Activated CD4-positive, alpha-beta T cell treated with anti-CD3 and anti-CD28 coated beads, Interleukin-2, amount 50 U/mL, for 1 hour (primary cell): ENCODE measurements at places on chromosomes 1 and 21.

- no peak for DNase-seq
Measured at GRCh38 chr1:165560883-165561656, 17.3 kb downstream of the LRRC52 start.

GRCh38 chr21:41597227-41597626 is 89.3 kb upstream of the TMPRSS2 start:
- DNase-seq, result no peak

DNA sequence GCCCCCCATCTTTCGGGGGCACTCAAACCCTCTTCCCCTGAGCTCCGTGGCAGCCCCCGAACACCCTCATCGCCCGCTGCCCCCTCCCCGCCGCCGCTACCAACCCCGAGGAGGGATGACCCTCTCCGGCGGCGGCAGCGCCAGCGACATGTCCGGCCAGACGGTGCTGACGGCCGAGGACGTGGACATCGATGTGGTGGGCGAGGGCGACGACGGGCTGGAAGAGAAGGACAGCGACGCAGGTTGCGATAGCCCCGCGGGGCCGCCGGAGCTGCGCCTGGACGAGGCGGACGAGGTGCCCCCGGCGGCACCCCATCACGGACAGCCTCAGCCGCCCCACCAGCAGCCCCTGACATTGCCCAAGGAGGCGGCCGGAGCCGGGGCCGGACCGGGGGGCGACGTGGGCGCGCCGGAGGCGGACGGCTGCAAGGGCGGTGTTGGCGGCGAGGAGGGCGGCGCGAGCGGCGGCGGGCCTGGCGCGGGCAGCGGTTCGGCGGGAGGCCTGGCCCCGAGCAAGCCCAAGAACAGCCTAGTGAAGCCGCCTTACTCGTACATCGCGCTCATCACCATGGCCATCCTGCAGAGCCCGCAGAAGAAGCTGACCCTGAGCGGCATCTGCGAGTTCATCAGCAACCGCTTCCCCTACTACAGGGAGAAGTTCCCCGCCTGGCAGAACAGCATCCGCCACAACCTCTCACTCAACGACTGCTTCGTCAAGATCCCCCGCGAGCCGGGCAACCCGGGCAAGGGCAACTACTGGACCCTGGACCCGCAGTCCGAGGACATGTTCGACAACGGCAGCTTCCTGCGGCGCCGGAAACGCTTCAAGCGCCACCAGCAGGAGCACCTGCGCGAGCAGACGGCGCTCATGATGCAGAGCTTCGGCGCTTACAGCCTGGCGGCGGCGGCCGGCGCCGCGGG is 837 bp downstream of the FOXD3 start:
- peak; percentile 42 for DNase-seq

DNA sequence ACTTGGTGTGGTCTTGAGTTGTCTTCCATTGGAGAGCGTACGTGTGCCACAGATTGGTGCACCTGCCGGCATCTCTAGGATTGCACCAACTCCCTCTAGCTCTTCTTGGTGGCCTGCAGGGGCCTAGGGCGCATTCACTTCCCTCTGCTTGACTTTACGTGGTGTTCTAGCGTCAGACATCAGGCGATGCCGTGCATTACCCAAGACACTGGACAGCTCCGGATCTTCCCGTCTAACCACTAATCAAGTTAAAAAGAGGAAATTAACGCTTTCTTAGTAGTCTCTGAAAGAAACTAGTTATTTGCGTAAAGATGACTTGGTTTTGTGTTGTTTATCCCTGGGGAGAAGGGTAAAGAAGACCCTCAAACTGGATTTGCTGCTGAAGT is 510 bp upstream of the IL10RB start:
- DNase-seq, result peak; percentile 29

DNA sequence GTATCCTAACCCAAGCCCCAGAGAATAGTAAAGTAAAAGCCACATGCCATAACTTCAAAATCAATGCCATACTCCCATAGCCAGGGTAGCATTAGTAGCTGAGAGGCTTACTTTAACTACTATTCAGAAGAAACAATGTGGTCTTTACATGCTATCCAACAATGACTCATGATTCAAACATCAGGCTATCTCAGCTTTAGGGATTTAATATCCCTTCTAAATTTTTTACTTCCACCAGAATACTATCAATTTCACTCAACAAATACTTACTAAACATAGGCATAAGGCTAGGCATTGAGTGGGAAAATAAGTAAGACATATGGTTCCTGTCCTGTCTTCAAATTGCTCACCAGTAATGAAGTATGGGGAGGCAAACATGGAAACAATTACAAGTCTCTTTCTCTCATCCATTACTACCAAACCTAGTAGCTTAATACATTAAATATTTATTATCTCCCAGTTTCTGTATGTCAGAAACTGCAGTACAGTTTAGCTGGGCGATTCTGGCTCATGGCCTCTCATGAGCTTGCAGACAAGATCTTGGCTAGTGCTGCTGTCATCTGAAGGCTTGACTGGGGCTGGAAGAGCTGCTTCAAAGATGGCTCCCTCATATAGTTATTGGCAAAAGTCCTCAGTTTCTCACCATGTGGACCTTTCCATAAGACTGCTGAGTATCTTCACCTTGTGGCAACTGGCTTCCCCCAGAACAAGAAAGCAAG is 30.7 kb downstream of the EVI5 start:
- DNase-seq, result no peak

DNA sequence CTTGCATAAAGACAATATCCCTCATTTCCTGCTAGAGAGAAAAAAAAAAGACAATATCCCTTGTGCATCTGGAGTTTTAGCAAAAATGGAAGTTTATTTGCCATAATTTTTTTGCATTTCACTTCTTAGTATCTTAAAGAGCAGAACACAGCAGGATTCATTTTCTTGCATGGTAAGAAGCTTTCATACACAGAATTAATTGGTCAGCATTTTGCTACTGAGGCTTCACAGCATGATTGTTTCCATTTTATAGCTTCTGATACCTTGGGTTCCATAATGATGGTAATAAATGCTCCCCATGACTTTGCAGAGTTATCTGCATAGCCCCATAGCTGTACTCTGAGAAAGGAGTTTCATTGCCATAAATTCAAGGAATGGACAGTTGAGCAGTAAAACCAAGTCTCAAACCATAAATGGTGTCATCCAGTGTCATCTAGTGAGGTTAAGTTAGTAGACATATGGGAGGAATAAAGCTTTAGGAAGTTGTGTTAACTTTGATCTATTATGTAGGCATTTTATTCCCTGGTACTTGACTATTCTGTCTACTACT is 88.8 kb upstream of the PLD5 start:
- DNase-seq, result no peak

DNA sequence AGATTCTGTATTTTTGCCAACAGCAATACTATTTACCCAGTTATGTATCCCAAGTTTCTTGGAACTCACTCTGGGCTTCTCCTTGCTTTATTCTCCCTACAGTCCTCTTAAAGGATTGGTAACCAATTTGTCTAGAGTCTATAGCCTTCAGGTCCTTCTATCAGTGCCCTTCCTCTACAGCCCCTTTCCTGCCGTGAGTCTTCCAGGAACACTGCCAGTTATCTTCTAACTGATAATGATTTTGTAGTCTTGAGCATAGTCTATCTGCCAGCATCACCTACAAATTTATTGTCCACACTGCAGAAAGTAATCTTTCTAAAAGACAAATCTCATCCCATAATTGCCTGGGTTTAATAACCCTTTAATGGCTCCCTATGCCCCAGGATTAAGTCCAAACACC is 8.2 kb downstream of the LRRC8B start:
- DNase-seq, result no peak

GRCh38 chr1:244327533-244327932 is 124.2 kb downstream of the ADSS2 start:
- DNase-seq, result no peak

DNA sequence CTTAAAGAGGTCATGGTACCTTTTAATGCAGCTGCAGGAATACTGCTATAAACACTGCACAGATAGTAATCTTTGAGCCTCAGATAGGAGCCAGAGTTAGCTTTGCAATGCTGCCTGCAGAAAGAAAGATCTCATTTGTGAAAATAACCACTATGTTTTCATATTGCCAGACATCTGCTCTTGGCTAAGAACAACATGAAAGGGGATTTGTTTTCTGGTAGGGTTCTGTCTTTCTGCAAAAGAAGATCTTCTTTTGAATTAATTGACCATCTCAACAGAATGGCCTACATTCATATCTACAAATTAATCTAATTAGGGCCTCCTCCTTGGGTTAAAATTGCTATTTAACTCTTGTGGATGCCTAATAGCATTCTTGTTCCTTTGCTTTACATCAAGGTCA is 177.6 kb upstream of the DPYD start:
- no peak for DNase-seq
